Neural crest cell (in vitro differentiated cells): ENCODE measurements at places on chromosomes 3 and 15. TPM values are rescaled to one million over a fixed set of nuclear protein-coding genes. Genes with fewer than 3 reads are reported as not detected.

The NEIL1 gene
- total RNA-seq: 18.4 and 20.4 TPM in 2 replicates

- DNase-seq: no peak
These were observed 18.1 kb downstream of the MAPKAPK3 start for GRCh38 chr3:50635066-50635465.

GRCh38 chr3:140427786-140428185 is 250.1 kb upstream of the TRIM42 start:
- DNase-seq: no peak

DNA sequence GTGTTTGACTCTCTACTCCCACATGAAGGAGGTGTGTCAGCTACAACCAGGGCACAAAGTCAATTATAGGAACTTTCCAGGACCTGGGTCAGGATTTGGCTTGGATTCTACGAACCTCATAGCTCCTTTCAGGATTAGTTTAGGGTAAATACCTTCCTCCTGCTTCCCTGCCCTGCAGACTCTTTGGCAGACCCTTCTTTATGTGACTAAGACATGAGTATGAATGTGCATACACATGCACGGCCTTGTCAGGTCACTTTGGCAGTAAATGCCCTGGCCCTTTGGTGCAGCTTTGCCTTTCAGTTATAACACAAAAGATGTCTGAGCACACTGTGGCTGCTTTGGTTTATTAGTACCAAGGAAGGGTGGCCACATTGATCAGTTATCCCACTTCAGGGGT is 68.9 kb downstream of the GHSR start:
- no peak for DNase-seq

GRCh38 chr15:69156736-69157381 is 3.6 kb upstream of the GLCE start:
- no peak for DNase-seq

- no peak for DNase-seq
These were observed 8.3 kb upstream of the SEMA7A start for GRCh38 chr15:74442063-74442462.

DNA sequence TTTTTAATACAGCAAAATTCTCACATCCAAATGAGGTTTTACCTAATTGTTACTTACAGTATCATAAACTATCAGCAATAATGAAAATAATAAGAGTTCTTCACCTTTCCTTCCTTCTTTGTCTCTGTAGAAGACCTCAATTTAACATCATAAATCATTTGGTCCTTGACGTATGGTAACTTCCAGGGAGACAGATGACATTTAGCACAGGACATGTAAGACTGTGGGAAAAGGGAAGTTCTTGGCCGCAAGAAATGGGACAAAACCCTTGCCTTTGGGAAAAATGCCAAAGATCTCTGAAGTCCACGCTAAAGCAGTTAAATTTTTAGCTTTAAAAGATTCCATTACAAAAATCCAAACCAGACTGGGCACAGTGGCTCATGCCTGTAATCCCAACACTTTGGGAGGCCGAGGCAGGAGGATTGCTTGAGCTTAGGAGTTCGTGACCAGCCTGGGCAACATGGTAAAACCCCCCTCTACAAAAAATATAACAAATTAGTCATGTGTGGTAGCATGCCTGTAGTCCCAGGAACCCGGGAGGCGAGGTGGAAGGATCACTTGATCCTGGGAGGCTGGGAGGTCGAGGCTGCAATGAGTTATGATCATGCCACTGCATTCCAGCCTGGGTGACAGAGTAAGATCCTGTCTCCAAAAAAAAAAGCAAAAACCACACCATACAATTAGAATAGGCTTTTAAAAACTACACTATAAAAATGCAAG is 8.8 kb downstream of the PTPN9 start:
- no peak for DNase-seq

DNA sequence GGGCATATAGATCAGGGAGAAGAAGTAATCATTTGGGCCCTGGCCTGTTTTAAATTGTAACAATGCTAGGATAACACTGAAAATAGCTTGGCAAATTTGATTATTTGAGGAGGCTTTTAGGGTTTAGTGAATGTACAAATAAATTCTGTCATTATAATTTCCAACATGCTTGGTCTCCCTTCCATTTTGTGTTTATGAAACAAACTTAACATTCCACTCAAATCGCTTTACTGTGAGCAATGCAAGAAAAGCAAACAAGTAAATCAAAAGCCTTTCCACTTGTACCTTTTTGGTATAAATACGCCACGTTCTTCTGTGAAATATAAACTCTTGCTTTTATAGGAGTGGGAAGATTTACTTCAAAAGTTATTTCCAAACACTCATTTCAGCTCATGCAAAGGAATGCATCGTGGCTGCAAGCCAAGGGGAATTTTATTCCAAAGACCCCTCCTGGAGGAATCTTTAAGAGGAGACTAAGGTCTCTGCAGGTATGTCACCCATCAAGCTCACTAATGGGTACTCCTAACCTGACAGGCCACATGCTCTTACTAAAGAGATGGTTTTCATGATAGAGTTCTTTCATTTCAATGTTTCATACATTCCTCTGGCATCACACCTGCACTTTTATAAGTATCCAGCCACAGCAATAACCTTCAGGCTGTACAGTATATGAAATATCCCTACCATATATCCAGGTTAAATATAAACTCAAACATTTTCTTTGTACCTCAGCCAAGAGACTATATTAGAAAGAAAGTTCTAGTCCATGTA is 115.2 kb downstream of the P3H2 start:
- no peak for DNase-seq

DNA sequence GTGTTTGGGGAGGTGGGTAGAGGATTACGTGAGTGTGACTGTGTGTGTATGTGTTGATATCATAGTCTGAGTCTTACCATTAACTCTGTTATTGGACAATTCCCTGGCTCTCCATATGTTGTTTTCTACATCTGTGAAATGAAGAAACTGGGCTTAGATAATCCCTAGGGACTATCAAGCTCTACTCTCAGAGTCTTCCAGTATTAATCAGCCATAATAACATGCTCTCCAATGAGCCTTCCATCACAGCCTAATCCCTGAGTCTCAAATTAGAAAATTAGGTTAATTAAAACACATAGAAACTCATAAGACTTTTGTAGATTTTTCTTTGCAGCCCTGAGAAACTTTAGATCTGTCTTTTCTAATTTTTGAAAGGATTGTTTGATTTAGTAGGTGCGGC is 404.2 kb upstream of the RARB start:
- DNase-seq: no peak

GRCh38 chr3:175695251-175695650 is 836.1 kb downstream of the NAALADL2 start:
- no peak for DNase-seq

GRCh38 chr3:45985532-45986302 is 9.9 kb downstream of the FYCO1 start:
- DNase-seq: no peak
